ENCODE measurements at places on chromosomes 2 and 18. TPM values are rescaled to one million over a fixed set of nuclear protein-coding genes. Genes with fewer than 3 reads are reported as not detected.

Gene MBD2
- total RNA-seq: 33.9 TPM

Gene FEV
- total RNA-seq: not detected

Gene IL37
- not detected for total RNA-seq

Gene GLI2
- 0.39 TPM for total RNA-seq

Gene SLC9A4
- not detected for total RNA-seq

Gene MERTK
- total RNA-seq: 13.4 TPM

Gene MC5R
- total RNA-seq: not detected

Gene XDH
- total RNA-seq: not detected

Gene ESPNL
- not detected for total RNA-seq

Gene MCEE
- total RNA-seq: 5.1 TPM

Gene CRACDL
- 13.3 TPM for total RNA-seq

Gene RFX8
- total RNA-seq: 2.3 TPM

Gene GPR35
- total RNA-seq: not detected

Gene SLC4A5
- 0.05 TPM for total RNA-seq

Gene FIGN
- total RNA-seq: 0.13 TPM

Gene CNDP1
- total RNA-seq: not detected

Gene RNF152
- 5.9 TPM for total RNA-seq

Gene SERPINB12
- total RNA-seq: not detected

Gene MTLN
- 134 TPM for total RNA-seq

Gene TRIM43B
- total RNA-seq: not detected

Gene LHCGR
- not detected for total RNA-seq

Gene VAMP8
- 2.5 TPM for total RNA-seq

Gene ALPI
- total RNA-seq: not detected

Gene TUBB8B
- total RNA-seq: not detected

Gene CD28
- not detected for total RNA-seq

Gene CCDC148
- not detected for total RNA-seq

Gene TMEM200C
- not detected for total RNA-seq

Gene DOK6
- under 0.01 TPM for total RNA-seq

Gene BCL11A
- total RNA-seq: 0.13 TPM

Gene PRPF40A
- total RNA-seq: 90.7 TPM

Measured in mammary microvascular endothelial cell (primary cell).